ENCODE measurements at places on chromosomes 2 and 18. TPM values are rescaled to one million over a fixed set of nuclear protein-coding genes. Genes with fewer than 3 reads are reported as not detected.
A peak's percentile ranks its signal among the peaks of the same experiment; 100 is the strongest.

DNA sequence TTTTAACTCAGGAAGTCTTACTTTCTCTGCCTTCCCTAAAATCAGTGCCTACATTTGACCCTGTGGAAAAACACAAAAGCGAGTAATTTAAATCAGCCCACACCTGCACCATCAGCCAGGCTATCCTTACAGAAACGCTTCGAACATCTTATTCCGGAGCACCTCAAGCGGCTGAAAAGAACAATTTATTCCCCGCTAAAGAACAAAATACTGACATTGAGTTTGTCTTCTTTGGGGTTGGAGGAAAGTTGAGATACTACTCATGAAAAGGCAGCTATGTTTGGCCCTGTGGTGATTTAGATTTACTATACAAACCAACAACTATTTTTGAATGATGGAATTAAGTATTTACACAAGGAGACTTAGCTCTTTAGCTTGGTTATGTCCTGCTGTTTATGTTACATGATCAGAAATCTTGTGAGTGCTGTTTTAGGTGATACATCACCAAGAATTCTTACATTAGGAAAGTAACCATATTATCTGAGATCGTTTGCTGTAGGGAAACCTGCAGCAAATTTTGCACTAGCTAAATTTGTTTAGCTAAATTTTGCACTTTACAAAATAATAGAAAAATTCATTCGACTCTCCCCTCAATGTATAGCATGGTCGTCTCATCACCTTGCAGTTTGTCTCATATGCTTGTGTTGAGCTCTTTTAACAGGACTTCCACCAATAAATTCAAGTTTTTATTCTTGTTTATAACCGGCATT, 158.8 kb upstream of the SIX2 start:
- H3K27ac ChIP-seq: no peak overlapping the region
- DNase-seq: no peak
- H3K36me3 ChIP-seq: no peaks in the 10 kb centered on the region
- peaks cover 21% of the 10 kb centered on the region for H3K4me1 ChIP-seq

GRCh38 chr2:10285191-10285555, 17.5 kb upstream of the HPCAL1 start:
- H3K4me3 ChIP-seq: no peak overlapping the region
- H3K36me3 ChIP-seq: no peaks in the 10 kb centered on the region
- no peak for DNase-seq
- no peaks in the 10 kb centered on the region for H3K27me3 ChIP-seq
- H3K4me1 ChIP-seq: peaks cover 26% of the 10 kb centered on the region

Gene XIRP2
- total RNA-seq: not detected

GRCh38 chr18:26497866-26498265, 50.5 kb downstream of the KCTD1 start:
- H3K27me3 ChIP-seq: no peaks in the 10 kb centered on the region
- no peak for DNase-seq
- H3K4me1 ChIP-seq: no peaks in the 10 kb centered on the region
- no peak overlapping the region for H3K27ac ChIP-seq

Gene NMUR1
- total RNA-seq: 2.3 TPM

GRCh38 chr2:17822445-17823117, 6.3 kb downstream of the MSGN1 start:
- no peak overlapping the region for H3K4me3 ChIP-seq
- DNase-seq: no peak
- H3K27me3 ChIP-seq: no peaks in the 10 kb centered on the region
- H3K27ac ChIP-seq: no peak overlapping the region
- H3K36me3 ChIP-seq: no peaks in the 10 kb centered on the region

DNA sequence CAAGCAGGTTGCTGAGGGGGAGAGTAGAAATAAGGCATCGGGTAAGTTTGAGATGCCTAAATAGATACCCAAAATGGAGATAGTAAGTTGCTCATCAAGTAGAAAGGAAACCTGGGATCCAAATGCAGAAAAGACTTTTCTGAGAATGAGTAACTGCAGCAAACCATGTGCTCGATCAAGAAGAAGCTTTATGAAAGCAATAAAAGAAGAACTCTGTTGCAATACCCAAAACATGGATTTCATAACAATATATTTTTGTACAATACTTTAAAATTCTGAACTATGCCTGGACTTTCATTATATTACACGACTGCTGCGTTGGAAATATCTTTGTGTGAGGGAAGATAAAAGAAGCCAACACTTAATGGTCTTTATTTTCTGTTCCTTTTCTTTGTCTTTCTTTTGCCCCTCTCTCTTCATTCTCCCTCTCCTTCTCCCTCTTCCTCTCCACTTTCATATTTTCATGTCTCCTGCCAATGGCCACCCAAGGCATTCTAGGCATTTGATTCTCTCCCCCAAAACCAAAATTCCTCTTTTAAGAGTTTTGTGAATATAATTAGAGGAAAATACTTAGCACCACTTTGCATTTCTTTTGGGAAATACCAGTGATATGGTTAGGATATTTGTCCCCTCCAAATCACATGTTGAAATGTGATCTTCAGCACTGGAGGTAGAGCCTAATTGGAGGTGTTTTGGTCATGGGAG, 257.6 kb downstream of the MREG start:
- no peak overlapping the region for H3K27ac ChIP-seq
- H3K4me3 ChIP-seq: no peak overlapping the region
- H3K27me3 ChIP-seq: no peaks in the 10 kb centered on the region
- no peaks in the 10 kb centered on the region for H3K36me3 ChIP-seq

GRCh38 chr2:64177315-64177714, 33.1 kb upstream of the PELI1 start:
- H3K36me3 ChIP-seq: no peaks in the 10 kb centered on the region
- no peaks in the 10 kb centered on the region for H3K27me3 ChIP-seq
- H3K4me3 ChIP-seq: no peak overlapping the region

Gene C2orf80
- not detected for total RNA-seq

DNA sequence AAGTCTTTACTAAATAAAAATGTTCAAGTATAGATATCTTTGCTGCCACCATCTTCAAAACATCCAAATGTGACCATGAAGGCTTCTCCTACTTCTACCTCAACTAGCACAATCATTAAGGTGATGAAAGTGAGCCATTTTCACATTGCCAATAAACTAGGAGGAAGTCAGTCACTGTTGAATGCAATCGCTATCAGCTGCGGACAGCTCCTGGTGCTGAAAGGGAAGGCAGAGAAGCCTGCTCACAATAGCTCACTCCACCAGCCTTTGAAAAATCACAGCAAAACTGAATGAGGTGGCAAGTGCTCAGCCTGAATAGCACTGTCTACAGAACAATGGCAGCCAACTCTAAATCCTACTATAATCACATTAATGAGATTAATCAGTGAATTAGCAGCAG, 2.2 kb downstream of the MYT1L start:
- no peaks in the 10 kb centered on the region for H3K27me3 ChIP-seq
- no peak overlapping the region for H3K4me3 ChIP-seq
- no peak overlapping the region for H3K27ac ChIP-seq
- no peaks in the 10 kb centered on the region for H3K4me1 ChIP-seq
- no peaks in the 10 kb centered on the region for H3K36me3 ChIP-seq
- DNase-seq: no peak

DNA sequence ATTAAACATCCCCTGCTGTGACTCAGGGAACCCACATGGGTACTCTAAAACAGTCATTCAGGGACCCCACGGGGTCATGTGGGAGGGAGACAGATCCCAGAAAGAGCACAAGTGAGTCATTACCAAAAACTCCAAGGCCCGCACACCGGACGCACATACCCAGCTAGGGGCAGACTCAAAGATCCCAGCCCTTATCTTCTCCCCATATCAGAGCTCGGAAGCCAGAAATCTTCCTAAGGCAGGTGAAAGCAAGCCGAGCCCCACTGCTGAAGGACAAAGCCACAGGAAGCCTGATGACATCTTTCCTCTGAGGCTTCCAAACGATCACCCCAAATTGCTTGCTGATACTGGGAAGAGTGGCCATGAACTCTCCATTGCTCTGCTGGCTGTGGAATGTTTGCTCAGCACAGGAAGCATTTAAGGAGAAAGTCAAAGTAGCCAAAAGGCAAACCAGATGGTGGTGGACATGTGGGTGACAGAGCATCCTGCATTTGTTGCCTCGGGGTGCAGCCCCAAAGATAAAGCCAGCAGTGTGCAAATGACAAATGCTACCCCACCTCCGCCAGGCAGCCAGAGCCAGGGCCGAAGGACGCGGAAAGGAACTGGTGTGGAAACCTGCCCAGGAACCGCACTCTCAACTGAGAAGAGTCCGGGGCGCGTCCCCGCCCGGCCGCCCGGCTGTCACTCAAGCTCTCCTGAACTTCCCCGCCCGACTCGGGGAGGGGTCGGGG, 784 bp downstream of the ACTR1B start:
- peaks cover 33% of the 10 kb centered on the region for H3K4me1 ChIP-seq
- peak overlapping the region; percentile 42 for H3K4me3 ChIP-seq
- peaks cover 9% of the 10 kb centered on the region for H3K36me3 ChIP-seq
- no peaks in the 10 kb centered on the region for H3K27me3 ChIP-seq
- H3K27ac ChIP-seq: peak overlapping the region; percentile 94

Gene PCARE
- total RNA-seq: not detected

Gene POTEE
- total RNA-seq: not detected

Gene CD302
- total RNA-seq: 31.1 TPM

Gene MYO1B
- total RNA-seq: 68.0 TPM

Gene LIPG
- total RNA-seq: 0.52 TPM

Gene FSHR
- not detected for total RNA-seq

- H3K27me3 ChIP-seq: no peaks in the 10 kb centered on the region
- H3K4me1 ChIP-seq: no peaks in the 10 kb centered on the region
- H3K4me3 ChIP-seq: no peak overlapping the region
- no peak for DNase-seq
- no peak overlapping the region for H3K27ac ChIP-seq
Observed at GRCh38 chr2:214542866-214543265, 132.0 kb downstream of the VWC2L start.

Gene PROM2
- 17.6 TPM for total RNA-seq

DNA sequence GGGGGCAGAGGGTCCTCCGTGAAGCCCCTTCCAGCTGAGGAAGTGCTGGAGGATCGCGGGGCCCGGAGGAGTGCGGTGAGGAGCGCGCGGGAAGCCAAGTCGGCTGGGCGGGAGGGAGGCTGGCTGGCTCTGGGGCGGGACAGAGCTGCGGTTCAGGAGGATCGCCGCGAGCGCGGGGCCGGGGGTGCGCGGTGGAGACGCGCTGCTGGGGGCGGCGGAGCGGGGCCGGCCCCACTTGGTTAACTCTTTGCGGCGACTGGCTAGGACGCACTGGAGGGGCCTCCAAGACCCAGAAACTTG, 464 bp downstream of the CYBRD1 start:
- peak overlapping the region; percentile 74 for H3K27ac ChIP-seq
- peaks cover 26% of the 10 kb centered on the region for H3K4me1 ChIP-seq
- peak overlapping the region; percentile 47 for H3K4me3 ChIP-seq
- DNase-seq: no peak

Gene COL4A4
- total RNA-seq: 2.3 TPM

Gene MERTK
- total RNA-seq: 9.6 TPM

GRCh38 chr2:216107760-216108159, 1.4 kb upstream of the XRCC5 start:
- no peak overlapping the region for H3K27ac ChIP-seq
- H3K4me3 ChIP-seq: no peak overlapping the region
- peaks cover 2% of the 10 kb centered on the region for H3K36me3 ChIP-seq
- no peaks in the 10 kb centered on the region for H3K27me3 ChIP-seq
- H3K4me1 ChIP-seq: peaks cover 23% of the 10 kb centered on the region
- no peak for DNase-seq

GRCh38 chr2:217186152-217186551, 326.3 kb upstream of the TNP1 start:
- H3K27ac ChIP-seq: no peak overlapping the region
- no peaks in the 10 kb centered on the region for H3K4me1 ChIP-seq
- peak; percentile 9 for DNase-seq
- no peak overlapping the region for H3K4me3 ChIP-seq

GRCh38 chr18:35610724-35611123, 29.2 kb downstream of the GALNT1 start:
- H3K4me3 ChIP-seq: no peak overlapping the region
- H3K4me1 ChIP-seq: peaks cover 18% of the 10 kb centered on the region
- H3K27me3 ChIP-seq: no peaks in the 10 kb centered on the region
- no peaks in the 10 kb centered on the region for H3K36me3 ChIP-seq
- no peak overlapping the region for H3K27ac ChIP-seq

Gene SLC16A14
- 0.99 TPM for total RNA-seq

- DNase-seq: no peak
- no peak overlapping the region for H3K4me3 ChIP-seq
- no peaks in the 10 kb centered on the region for H3K27me3 ChIP-seq
- no peaks in the 10 kb centered on the region for H3K36me3 ChIP-seq
Observed at GRCh38 chr2:39724828-39725144, 54.3 kb downstream of the THUMPD2 start.

DNA sequence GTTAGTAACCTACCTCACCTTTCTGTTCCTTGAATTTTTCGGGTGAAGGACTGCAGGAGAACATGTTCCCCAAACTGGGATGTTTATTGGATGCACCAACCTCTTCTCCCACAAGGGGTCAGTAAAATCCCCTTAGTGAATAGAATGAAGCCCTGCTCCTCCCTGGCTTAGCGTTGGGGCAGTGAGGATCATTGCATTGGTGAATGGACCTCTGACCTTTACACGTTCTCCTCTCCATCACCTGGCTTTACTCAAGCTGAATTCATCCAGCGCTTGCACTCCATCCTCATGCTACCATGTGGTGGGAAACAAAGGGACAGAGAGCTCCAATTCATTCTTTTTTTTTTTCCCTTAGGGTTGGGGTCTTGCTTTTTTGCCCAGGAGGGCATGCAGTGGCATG, 157.2 kb downstream of the MIB1 start:
- no peaks in the 10 kb centered on the region for H3K36me3 ChIP-seq
- H3K4me3 ChIP-seq: no peak overlapping the region
- no peak overlapping the region for H3K27ac ChIP-seq
- H3K4me1 ChIP-seq: peaks cover 6% of the 10 kb centered on the region
- H3K27me3 ChIP-seq: no peaks in the 10 kb centered on the region

DNA sequence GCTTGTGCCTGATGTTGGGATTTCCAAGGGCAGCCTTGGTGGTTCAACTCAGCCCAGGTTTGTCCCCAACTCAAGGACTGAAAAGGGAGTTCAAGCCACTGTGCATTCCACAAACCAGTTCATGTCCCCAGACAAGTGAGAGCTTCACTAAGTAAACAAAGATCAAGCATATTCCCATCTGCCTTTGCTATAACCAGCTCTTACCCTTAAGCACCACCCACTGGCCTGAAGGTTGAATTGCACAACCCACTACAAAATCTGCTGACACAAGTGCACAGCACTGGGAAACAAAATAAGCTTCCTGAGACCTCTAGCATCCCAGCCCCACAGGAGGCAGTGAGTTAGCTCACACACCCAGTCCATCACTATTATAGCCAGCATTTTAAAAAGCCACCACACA, 516.7 kb downstream of the NR4A2 start:
- H3K36me3 ChIP-seq: no peaks in the 10 kb centered on the region
- H3K4me3 ChIP-seq: no peak overlapping the region
- H3K27me3 ChIP-seq: no peaks in the 10 kb centered on the region
- H3K27ac ChIP-seq: no peak overlapping the region
- no peak for DNase-seq

Gene GRB14
- total RNA-seq: 22.7 TPM

- H3K36me3 ChIP-seq: peaks cover 9% of the 10 kb centered on the region
- H3K27ac ChIP-seq: peak overlapping the region; percentile 97
- peaks cover 57% of the 10 kb centered on the region for H3K4me1 ChIP-seq
- no peaks in the 10 kb centered on the region for H3K27me3 ChIP-seq
- no peak overlapping the region for H3K4me3 ChIP-seq
Observed at GRCh38 chr2:218397820-218398436, 1.7 kb upstream of the CTDSP1 start.

- no peaks in the 10 kb centered on the region for H3K27me3 ChIP-seq
- no peak for DNase-seq
- H3K27ac ChIP-seq: no peak overlapping the region
Observed at GRCh38 chr2:80326214-80326613, 21.7 kb upstream of the LRRTM1 start.
